ENCODE measurements at places on chromosomes 7 and 10. TPM values are rescaled to one million over a fixed set of nuclear protein-coding genes. Genes with fewer than 3 reads are reported as not detected.

- DNase-seq, result no peak
- no peak overlapping the region for H3K27ac ChIP-seq
- no peaks in the 10 kb centered on the region for H3K4me1 ChIP-seq
- no peak overlapping the region for H3K4me3 ChIP-seq
- no peaks in the 10 kb centered on the region for H3K36me3 ChIP-seq
Observed at GRCh38 chr7:98387544-98388226, 13.2 kb downstream of the BAIAP2L1 start.

LHPP gene
- total RNA-seq, result 5.9 TPM

CBLL1 gene
- total RNA-seq, result 37.9 TPM

VPS37D gene
- total RNA-seq, result 10.1 TPM

- no peaks in the 10 kb centered on the region for H3K4me1 ChIP-seq
- H3K27me3 ChIP-seq, result no peaks in the 10 kb centered on the region
- H3K36me3 ChIP-seq, result peaks cover 14% of the 10 kb centered on the region
- DNase-seq, result no peak
- H3K4me3 ChIP-seq, result no peak overlapping the region
Observed at GRCh38 chr10:69364232-69364940, 52.3 kb downstream of the TACR2 start.
